ENCODE measurements at places on chromosomes 2 and 18. TPM values are rescaled to one million over a fixed set of nuclear protein-coding genes. Genes with fewer than 3 reads are reported as not detected.

GRHL1 gene
- 0.70 TPM for total RNA-seq

NYAP2 gene
- not detected for total RNA-seq

TXNDC2 gene
- total RNA-seq, result 0.16 TPM

ST3GAL5 gene
- total RNA-seq, result 39.5 TPM

BOLL gene
- total RNA-seq, result not detected

ATP8B1 gene
- total RNA-seq, result 9.0 TPM

TAF4B gene
- 5.2 TPM for total RNA-seq
